ENCODE measurements at places on chromosomes 5 and 9.

GRCh38 chr9:90368928-90369327 lies 273.7 kb downstream of the DIRAS2 start:
- DNase-seq: no peak

- no peak for DNase-seq
These were observed 50.2 kb upstream of the ZFAND5 start for GRCh38 chr9:72415163-72415562.

DNA sequence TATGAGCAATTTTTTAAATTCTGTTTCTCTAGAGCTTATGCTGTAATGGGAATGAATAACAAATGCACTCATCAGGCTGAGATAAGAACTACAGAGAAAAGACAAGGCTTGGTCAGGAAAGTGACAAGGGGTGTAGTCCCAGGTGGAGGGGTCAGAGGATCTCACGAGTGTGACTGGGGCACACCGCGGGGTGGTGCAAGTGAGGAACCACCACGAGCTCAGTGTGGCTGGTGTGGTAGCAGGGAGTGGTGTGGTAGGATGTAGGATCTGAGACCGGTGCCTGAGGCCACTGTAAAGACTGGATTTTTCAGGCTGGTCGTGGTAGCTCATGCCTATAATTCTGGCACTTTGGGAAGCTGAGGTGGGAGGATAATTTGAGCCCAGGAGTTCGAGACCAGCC lies 9.0 kb downstream of the ANXA6 start:
- DNase-seq: no peak

DNA sequence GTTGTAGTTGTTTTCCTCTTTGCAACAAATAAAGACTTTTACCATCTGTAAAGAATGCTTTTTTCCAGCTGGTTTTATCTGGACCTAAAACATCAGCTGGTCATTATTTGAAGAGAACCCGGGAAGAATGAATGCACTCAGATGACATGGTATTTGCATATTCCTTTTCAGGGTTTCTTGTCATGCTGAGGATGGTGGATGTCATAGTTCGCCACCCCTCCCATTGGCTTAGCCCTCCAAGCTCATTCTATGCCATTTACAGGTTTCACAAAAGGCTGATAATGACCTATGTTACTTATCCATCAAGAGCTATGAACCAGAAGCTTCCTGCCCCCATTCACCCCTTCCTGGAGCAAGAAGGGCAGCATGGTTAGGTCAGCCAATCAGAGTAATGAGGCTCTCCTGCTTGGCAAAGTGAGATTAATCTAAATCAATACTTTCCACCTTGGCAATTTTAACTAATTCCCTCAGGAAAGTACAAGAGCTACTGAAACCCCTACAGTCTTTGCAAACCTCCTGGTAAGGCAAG lies 440.5 kb upstream of the TLE4 start:
- DNase-seq: no peak

DNA sequence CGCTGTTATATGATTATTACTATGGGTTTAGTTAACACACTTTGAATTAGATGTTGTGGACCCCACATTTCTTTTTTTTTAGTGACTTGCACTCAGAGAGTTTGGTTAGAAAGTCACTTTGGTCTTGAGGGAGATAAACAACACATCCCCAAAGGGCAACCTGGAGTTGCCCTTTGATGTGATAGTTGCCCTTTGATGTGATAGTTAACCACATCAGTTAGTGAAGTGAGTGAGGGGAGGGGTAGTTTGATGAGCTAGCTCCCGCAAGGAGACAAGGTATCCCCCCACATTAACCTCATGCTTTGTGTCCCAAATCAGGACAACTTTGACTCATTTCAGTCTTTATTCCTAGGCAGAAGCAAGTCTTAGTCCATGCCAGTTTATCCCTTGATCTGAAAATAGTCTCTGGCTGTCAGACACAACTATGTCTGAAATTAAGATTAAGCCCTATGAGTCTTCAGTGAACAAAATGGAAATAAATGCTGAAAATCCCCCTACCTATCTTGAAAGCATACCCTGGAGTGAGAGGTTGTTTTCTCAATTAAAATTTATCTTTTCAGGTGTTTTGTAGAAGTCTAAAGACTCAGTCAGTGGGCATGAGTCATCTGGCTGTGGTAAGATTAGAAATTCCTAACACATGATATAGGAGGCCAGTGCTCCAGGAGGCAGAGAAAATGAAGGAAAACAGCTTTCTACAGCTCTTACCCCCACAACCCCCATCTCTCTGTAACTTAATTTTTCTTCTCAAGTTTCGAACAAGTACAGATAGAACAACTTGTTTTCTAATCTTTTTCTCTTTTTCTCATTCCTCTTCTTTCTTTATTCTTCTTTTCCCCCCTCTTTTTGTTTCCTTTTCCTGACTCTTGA lies 208.9 kb upstream of the DMRTA1 start:
- no peak for DNase-seq

GRCh38 chr5:14753947-14754346 lies 89.4 kb downstream of the OTULIN start:
- DNase-seq: no peak

DNA sequence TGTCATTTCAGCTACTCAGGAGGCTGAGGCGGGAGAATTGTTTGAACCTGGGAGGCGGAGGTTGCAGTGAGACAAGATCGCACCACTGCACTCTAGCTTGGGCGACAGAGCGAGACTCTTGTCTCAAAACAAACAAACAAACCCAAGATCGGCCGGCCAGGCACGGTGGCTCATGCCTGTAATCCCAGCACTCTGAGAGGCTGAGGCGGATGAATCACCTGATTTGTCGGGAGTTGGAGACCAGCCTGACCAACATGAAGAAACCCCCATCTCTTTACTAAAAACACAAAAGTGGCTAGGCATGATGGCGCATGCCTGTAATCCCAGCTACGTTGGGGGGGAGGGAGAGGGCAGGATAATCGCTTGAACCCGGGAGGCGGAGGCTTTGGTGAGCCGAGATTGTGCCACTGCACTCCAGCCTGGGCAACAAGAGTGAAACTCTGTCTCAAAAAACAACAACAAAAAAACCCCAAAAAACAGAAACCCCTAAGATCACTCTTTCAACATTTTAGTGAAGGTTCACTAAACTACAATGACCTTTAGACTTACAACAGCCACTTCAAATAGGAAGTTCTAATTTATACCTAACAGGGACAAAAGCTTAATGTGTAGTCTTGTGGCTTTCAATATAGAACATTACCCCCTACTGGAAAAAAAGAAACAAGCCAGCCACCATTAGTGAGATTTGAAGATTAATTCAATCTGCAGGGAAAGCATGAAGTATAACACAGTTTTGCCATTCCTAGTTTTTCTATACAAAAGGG lies 7.0 kb downstream of the HSPA9 start:
- no peak for DNase-seq

DNA sequence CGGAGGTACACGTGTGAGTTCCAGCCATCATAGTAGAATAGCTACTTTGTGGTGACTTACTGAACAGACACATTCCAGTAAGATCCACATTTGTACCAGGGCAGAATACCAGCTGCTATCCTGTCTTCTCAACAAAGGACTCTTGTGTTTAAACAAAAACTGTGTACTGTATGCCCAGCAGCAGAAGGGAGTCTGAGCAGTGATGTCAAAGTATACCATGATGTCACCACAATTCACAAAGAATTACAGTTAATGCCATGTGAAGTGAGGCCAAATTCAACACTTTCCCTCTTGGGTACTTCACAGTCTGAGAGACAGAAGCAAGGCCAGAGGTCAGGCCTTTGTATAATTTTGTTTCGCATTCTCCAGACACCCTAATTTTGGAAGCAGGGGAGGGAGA lies 137.0 kb downstream of the ADAMTSL1 start:
- DNase-seq: no peak

GRCh38 chr5:114948986-114949621 lies 220.6 kb downstream of the TRIM36 start:
- no peak for DNase-seq

GRCh38 chr9:105187781-105188180 lies 56.7 kb upstream of the SLC44A1 start:
- DNase-seq: no peak

- no peak for DNase-seq
These were observed 187.6 kb upstream of the TNC start for GRCh38 chr9:115305543-115305942.

GRCh38 chr5:80355686-80356085 lies 35.9 kb downstream of the SPZ1 start:
- DNase-seq: no peak

DNA sequence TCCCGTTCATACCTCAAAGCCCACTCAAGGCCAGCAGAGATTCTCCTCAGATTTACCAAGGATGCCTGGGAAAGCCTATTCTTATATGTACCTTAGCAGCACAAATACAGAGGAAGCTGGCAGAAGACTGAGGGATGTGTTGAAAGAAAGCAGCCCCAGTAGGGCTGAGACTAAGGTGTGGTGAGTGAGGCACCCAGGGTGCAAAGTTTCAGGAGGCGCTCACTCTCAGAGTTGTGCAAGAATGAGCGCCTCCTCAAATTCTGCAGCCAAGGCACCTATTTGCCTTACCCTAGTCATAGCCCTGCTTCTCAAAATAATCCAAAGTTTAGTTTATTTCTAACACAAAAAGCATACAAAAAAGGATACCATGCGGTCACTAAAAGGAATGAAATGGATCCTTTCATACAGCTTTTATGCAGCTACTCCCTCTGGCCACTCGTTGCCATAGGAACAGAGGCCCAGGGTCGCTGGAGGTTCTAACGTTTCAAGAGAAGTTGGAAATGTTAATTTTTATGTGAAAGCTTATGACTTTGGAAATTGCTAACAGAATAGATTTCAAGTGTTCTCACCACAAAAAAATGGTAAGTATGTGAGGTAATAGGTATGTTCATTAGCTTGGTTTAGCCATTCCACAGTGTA lies 79.7 kb upstream of the SMIM23 start:
- no peak for DNase-seq

DNA sequence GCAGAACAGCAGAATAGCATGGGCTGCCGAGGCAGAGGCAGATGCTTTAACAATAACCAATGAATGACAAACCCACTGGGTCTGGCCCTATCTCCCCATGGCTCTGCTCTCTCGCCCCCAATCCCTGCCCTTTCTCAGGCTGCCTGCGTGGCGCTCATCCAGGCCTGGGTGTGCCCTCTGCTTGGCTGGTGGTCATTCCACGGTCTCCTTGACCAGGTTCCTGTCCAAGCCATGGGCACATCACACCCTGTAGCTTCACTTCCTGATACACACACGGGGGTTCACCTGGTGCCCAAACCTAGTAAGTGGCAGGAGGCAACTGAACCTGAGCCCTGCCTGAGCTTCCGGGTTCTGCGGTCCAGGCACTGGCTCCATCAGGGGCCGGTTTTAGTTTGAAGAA lies 87.6 kb downstream of the DAP start:
- no peak for DNase-seq

GRCh38 chr5:95178046-95178651 lies 106.7 kb downstream of the MCTP1 start:
- DNase-seq: no peak

DNA sequence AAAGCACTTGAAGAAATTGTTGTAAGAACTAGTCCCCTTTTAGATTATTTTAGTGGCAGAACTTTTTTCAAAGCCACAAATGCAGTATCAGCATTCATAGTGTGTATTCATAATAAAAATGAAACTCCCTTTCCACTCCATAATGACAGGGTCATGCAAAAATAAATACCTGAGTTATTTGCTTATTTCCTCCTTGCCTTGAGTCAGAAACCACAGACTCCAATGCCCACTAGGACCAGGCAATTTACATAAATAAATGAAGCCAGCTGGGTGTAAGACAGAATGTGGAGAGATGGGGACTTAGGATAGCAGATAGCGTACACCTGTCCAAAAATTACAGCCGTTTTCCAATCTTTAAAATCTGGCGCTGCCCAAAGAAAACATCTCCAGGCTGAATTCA lies 417.8 kb downstream of the TMEM161B start:
- DNase-seq: no peak

- DNase-seq: no peak
These were observed 12.9 kb downstream of the HAVCR1 start for GRCh38 chr5:157046041-157046440.

GRCh38 chr5:59501316-59501715 lies 392.2 kb downstream of the PDE4D start:
- no peak for DNase-seq

DNA sequence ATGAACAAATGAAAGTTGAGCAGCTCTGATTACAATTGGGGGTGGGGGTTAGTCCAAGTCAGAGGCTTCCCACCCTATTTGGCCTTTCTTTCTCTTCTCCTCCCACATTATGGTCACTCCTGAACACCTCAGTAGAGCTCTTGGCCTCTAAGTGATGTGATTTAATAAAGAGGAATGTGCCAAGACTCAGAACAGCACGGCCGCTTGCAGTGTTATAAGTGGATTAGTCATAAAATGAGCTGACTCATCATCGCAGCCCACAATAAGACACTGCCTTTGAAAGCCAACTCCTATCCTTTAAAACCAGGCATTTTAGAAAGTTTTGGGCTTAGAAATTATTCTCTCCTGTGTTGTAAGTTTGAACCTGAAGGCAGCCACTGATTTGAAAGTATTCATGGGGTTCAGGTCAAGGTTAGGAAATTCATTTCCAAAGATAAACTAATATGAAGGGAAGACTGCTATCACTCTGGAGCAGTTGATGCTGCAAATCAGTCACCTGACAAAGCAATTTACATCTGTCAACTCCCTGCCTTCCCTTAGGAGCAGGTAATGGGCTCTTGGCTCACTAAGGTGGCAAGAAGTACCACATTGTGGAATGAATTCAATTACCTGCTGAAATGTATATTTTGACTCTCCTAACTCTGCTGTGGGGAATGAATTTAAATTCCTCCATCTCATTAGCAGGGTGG lies 283.6 kb upstream of the NMUR2 start:
- DNase-seq: no peak

DNA sequence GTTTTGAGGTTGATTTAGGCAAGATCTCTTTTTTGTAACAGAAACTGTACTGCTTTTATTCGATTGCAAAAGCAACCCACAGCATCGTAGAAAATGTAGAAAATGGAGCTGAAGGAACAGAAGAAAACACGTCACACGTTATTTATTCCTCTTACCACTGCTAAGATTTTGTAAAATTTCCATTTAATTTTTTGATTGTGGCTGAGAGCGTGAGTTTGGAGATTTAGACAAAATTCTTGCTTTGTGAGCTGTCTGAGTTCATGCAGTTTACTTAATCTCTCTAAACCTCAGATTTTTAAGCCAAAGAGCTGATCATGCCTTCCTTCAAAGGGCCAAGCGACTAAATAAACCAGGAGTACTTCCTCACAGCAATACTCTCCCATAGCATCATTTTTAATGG lies 24.8 kb downstream of the DPYSL3 start:
- no peak for DNase-seq

DNA sequence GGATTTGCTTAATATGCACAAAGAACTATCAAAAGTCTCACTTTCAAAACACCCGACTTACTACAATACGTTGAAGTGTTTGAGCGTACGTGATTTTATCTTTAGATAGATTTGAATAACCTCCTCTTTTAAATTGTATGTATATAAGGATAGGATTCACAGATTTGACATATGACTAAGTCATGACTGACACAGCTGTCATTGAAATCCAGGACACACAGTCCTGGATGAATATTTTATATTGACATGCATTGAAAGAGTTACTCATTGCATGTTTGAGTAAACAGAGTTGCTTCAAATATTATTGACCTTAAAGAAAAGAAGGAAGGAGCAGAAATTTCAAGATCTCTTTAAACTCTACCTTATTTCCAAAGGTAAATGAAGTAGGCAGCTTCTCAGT lies 3.3 kb downstream of the MUSK start:
- no peak for DNase-seq
